ENCODE measurements at places on chromosomes 12 and 14. TPM values are rescaled to one million over a fixed set of nuclear protein-coding genes. Genes with fewer than 3 reads are reported as not detected.

DNA sequence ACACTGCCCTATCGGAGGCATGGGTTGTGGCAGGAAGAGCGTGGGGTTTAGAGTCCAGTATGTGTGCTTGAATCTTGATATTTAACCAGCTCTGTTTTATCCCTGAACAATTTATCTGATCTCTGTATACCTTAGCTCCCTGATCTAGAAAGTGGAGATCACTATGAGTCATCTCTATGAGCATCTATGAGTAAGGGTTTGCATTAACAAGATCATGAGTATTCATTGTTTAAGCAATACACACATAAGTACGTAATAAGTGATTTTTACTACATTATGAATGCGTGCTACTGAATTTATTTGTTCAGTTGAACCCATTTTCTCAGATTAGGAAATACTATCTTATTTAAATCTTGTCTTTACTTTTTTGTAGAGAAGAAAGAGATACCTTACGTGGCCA lies 49.4 kb downstream of the GPATCH2L start:
- no peak for DNase-seq

GRCh38 chr12:29882846-29883245 lies 99.1 kb upstream of the TMTC1 start:
- DNase-seq = no peak

GRCh38 chr12:88957358-88957757 lies 377.1 kb upstream of the KITLG start:
- no peak for DNase-seq

GRCh38 chr12:12046401-12046800 lies 24.3 kb upstream of the BCL2L14 start:
- DNase-seq = no peak

DNA sequence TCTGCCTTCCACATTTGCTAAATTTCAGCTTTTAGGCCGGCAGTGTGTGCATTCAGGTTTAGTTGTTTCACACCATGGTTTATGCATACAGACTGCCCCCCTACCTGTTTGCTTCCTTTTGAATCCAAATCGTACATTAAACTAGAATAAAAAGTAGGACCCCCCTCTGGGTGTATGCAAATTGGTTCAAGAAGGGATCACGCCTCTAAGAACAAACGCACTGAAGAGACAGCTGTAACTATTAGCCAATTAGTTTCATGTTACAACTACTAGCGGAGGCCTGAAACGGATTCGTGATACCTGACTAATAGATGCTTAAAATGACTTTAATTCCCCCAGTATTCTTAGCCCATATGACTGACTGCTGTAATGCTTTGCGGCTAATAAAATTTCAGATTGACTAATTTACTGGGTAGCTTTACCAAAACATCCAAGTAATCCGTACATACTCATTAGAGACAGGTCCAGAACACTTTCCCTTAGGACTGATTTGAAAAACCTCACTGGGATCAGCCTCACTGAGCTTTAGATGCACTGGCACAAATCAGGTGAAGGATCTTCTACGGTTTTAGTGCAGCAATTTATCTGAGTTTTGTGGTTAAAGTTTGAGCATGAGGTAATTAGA lies 411.8 kb downstream of the NPAS3 start:
- no peak for DNase-seq

DNA sequence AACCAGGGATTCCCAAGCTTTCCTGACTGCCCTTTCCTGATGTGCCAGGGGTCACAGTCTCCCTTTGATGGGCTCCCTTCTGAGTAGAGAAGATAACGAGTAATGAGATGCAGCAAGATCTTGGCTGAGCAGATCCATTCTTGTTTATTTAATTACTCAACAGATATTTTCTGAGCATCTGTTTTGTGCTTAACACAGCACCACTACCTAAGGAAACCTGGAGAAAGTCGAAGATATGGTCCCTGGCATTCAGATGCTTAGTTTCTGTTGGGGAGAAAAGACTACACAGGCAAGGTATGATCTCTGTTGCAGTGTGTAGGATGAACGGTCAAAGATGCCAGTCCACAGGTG lies 3.9 kb downstream of the AJUBA start:
- no peak for DNase-seq

DNA sequence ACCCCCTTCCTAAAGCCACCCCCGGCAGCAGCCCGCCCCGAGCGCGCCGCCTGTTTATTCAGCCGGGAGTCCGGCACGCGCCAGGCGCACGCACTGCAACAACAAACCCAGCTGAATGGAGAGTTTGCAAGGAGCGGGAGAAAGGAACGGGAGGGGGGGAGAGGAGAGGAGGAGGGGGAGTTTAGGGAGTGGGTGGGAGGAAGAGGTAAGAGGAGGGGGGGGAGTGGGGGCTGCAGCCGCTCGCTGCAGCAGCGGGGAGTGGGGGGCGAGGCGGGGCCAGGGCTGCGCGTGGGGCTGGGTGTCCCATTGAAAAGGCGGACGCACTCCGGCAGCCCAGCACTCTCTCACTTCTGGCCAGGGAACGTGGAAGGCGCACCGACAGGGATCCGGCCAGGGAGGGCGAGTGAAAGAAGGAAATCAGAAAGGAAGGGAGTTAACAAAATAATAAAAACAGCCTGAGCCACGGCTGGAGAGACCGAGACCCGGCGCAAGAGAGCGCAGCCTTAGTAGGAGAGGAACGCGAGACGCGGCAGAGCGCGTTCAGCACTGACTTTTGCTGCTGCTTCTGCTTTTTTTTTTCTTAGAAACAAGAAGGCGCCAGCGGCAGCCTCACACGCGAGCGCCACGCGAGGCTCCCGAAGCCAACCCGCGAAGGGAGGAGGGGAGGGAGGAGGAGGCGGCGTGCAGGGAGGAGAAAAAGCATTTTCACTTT lies at the start of gene ASCL1:
Gene ASCL1, plus strand, starts transcription at position 336 of the 712 bp plus-strand sequence. CDS start 571 bp downstream, outside the sequence.
- no peak for DNase-seq

- no peak for DNase-seq
Measured at GRCh38 chr12:30420561-30420960, 275.1 kb downstream of the IPO8 start.

GRCh38 chr12:84974155-84974815 lies 61.7 kb upstream of the SLC6A15 start:
- no peak for DNase-seq

- no peak for DNase-seq
Measured at GRCh38 chr12:104865080-104865479, 93.0 kb downstream of the SLC41A2 start.

DNA sequence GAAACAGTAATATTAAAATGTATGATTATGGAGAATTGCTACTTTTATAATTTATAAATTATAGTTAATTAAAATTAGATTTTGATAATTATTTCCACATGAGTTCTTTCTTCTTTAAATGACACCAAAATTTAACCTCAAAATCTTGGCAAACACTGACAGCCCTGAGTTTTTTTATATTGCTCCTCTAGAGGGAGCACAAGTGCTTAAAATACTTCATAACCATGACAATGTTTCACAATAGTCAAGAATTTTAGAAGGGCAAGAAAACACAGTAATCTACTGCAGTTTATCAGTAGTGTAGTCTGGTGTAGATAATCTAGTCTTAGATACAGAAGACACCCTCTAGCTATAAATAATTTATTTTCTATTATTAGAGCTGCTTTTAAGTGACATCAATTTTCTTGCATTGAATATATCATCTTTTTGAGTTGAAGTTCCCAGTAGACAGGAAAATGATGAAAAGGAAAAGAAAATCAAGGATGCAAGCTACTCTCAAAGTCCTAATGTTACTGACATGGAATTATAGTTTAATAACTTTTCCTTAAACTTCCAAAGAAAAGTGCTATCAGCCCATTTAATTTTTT lies 14.3 kb upstream of the PTGER2 start:
- no peak for DNase-seq

- DNase-seq = no peak
Measured at GRCh38 chr14:53948205-53948884, 8.3 kb downstream of the BMP4 start.

PMCH gene
- total RNA-seq = not detected

PTGDR gene
- 0.12 TPM for total RNA-seq

PMEL gene
- total RNA-seq = 1.5 TPM

JDP2 gene
- 1.7 TPM for total RNA-seq

HVCN1 gene
- 4.1 TPM for total RNA-seq

CLEC4C gene
- not detected for total RNA-seq

GLT8D2 gene
- not detected for total RNA-seq

ORMDL2 gene
- total RNA-seq = 41.2 TPM

KRT74 gene
- total RNA-seq = not detected

MUCL1 gene
- not detected for total RNA-seq

PLD4 gene
- not detected for total RNA-seq

OTX2 gene
- total RNA-seq = not detected

NFE2 gene
- not detected for total RNA-seq

ADAM20 gene
- total RNA-seq = 0.36 TPM

Measured in activated CD4-positive, alpha-beta memory T cell treated with anti-CD3 and anti-CD28 coated beads for 36 hours (primary cell).